ENCODE measurements at places on chromosomes 11 and 22.

DNA sequence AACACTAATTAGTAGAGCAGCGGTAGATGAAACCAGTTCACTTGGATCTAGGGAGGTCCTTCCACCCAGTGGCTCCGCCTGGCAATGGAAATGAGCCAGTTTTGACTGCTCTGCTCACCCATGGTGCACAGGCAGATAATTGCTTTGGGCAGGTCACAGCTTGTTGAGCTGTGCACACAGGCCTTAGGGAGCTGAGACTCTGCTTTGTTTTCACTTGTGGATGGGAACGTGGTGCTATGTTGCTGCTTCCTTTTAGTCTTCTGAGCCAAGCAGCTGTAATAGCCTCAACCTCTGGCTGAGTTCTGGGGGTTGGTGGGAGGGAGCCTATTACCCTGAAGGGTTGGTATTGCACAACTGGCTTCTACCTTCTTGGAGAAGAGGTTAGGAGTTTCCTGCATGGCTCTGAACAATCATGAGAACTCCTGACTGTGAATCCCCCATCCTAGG, 262.3 kb upstream of the MTNR1B start:
- no peaks in the 10 kb centered on the region for H3K27me3 ChIP-seq
- DNase-seq, result no peak
- H3K4me1 ChIP-seq, result no peaks in the 10 kb centered on the region
- H3K27ac ChIP-seq, result no peak overlapping the region
- no peak overlapping the region for H3K4me3 ChIP-seq

DNA sequence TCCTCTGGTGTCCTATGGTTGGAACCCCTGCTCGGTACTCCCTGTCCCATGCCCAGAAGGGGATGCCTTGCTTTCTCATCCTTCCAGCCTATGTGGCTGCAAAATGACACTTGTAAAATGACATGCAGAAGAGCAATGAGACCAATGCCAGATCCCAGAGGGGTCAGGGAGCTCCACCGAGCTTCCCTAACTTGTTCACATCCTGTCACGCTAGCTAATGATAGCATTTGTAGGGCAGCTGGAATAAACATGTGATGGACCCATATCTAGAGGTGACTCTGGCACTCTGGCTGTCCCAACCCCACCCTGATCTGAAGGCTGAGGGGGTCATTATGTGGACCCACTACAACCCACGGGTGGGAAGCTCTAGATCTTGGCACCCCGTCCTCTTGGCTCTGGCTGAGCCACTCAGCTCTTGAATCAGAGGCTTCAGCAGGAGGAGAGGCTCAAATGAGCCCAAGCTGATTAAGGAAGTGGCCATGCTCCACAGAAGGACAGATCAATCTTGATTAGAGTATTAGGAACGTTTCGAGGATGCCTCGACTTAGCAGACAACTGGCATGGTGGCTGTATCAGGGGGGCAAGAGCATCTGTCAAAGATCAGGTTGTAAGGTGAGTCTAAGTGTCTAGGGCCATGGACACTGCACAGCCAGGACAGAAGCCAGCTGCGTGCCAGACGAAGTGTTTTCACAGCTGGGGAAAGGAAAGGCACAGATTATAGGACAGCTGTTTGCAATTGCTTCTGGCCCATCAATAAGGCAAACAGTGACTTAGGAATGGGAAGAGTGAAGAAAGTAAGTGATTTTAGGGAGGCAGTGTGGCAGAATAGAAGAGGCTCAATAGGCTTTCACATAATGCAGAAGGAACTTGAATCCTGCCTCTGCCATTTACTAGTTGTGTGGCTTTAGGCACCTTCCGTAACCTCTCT, 182.8 kb downstream of the KIRREL3 start:
- H3K27ac ChIP-seq, result no peak overlapping the region
- H3K27me3 ChIP-seq, result peaks cover 20% of the 10 kb centered on the region
- DNase-seq, result no peak
- no peak overlapping the region for H3K4me3 ChIP-seq
- no peaks in the 10 kb centered on the region for H3K4me1 ChIP-seq

DNA sequence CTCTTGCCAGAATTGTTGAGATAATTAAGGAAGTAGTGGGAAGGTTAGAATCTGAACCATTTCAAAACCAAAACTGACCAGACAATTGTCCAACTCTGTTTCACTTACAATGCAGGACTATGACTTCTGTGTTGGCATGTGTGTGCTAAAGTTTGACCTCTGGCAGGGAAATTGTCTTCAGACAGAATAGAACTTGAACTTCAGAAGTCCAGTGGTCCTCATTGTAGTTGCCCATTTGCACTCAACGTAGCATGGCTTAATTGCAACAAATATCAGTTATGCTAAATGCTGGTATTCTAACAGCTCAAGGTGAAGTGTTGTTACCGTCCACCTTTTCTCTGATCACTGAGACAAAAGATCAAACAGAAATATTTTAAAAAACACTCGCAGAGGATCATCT, 47.2 kb downstream of the BLID start:
- no peak overlapping the region for H3K4me3 ChIP-seq
- H3K36me3 ChIP-seq, result no peaks in the 10 kb centered on the region
- no peak for DNase-seq
- H3K27me3 ChIP-seq, result no peaks in the 10 kb centered on the region
- H3K27ac ChIP-seq, result no peak overlapping the region

- no peak for DNase-seq
- H3K4me1 ChIP-seq, result no peaks in the 10 kb centered on the region
- H3K27ac ChIP-seq, result no peak overlapping the region
Observed at GRCh38 chr11:76291576-76292526, 85.5 kb upstream of the WNT11 start.

DNA sequence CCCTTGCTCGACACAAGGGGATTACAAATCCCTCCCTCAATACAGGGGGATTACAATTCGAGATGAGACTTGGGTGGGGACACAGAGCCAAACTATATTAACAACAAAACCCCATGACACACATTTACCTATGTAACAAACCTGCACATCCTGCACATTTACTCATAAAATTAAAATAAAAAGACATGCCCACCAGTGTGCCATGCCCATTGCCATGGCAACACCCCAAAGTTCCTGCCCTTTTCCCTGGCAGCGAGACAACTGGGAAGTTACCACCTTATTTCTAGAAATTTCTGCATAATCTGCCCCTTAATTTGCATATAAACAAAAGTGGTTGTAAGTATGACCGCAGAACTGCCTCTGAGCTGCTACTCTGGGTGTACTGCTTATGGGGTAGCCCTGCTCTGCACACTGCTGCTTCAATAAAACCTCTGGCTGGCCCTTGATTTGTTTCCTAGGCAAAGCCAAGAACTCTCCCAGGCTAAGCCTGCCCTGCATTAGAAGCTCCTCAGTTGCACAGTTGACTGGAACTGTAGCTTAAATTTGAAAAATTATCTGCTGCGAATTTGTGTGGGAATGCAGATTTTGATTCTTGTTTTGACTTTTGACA, 8.6 kb upstream of the INCENP start:
- no peak overlapping the region for H3K4me3 ChIP-seq
- DNase-seq, result no peak
- H3K27me3 ChIP-seq, result no peaks in the 10 kb centered on the region

DNA sequence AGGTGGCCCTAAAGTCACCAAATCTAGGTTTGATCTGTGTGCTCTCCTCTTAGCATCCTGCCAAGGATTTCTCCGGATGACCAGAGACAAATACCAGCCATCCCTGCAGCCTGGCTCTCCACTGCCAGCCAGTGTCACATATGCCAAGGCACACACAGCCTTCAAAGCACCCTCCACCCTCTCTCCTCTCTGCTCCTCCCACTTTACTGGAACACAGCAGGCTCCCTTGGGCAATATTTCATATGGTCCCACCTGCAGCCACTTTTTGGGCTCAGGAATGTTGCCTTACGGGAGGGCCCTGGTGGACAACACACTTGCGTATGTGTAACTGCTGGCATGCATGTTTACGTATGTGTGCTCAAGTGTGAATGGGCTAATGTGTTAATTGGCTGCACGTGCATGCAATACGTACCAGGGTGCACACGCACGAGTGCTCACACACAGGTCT, 183.9 kb downstream of the CEP164 start:
- no peak overlapping the region for H3K4me3 ChIP-seq
- H3K27me3 ChIP-seq, result peaks cover 2% of the 10 kb centered on the region
- no peaks in the 10 kb centered on the region for H3K36me3 ChIP-seq
- DNase-seq, result no peak

DNA sequence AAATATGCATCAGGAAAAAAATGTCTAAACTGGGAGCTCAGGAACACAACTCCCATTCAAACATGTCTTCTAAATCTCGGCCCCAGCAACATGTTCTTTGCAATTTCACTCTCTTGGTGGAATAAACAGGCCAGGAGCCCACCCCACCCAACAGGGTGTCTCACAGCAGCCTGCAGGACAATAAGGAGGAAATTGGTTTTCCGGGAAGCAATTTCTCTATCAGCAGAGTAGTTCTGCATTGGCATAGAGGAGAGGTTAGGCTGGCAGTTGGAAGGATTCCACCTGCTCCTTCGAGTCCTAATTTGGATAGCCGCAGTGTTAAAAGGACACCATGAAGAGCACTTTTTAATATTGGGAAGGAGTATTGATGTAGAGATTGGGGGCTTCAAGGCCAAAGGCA, 55.9 kb upstream of the BARX2 start:
- no peaks in the 10 kb centered on the region for H3K27me3 ChIP-seq
- no peak overlapping the region for H3K4me3 ChIP-seq
- no peaks in the 10 kb centered on the region for H3K36me3 ChIP-seq
- no peak for DNase-seq

- no peaks in the 10 kb centered on the region for H3K27me3 ChIP-seq
- no peak within 1 kb of the TSS for H3K27ac ChIP-seq
- H3K4me3 ChIP-seq, result no peak within 1 kb of the TSS
- no peaks in the 10 kb centered on the region for H3K36me3 ChIP-seq
Observed at GRCh38 chr11:36295926-36296325, at the start of gene PRR5L. TSS of gene PRR5L (plus strand) at chr11:36296288. CDS start at chr11:36401122, 104,834 bp downstream.

- no peaks in the 10 kb centered on the region for H3K36me3 ChIP-seq
- H3K4me1 ChIP-seq, result peaks cover 17% of the 10 kb centered on the region
- H3K27ac ChIP-seq, result peak overlapping the region; percentile 96
- no peak overlapping the region for H3K4me3 ChIP-seq
- DNase-seq, result no peak
Observed at GRCh38 chr11:113664069-113664980, 41.8 kb downstream of the TMPRSS5 start.

Measured in Panc1 (cell line).